ENCODE measurements at places on chromosomes 3 and 15.

DNA sequence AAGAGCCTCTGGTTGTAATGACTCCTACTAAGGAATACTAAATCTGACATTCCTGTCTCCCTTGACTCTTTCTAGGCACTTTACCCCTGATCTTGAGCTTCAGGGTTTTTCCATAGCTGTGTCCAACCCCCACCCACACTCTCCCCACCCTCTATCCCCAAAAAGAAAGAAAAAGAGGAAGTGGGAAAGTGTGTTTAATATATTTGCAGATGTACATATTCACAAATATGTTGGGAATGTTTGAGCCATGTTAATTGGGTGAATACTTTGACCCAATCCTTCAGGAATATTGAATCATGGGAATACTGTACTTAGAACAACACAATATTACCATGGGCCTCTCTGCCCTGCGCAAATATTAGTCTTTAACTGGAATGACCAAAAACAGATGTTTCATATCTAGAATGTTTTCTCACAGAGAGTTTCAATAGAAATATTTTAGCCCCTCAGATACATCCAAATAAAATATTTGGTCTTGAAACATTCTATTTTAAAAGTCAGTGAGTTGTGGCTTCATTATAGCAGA is 19.8 kb upstream of the PFN2 start:
- DNase-seq, result no peak

DNA sequence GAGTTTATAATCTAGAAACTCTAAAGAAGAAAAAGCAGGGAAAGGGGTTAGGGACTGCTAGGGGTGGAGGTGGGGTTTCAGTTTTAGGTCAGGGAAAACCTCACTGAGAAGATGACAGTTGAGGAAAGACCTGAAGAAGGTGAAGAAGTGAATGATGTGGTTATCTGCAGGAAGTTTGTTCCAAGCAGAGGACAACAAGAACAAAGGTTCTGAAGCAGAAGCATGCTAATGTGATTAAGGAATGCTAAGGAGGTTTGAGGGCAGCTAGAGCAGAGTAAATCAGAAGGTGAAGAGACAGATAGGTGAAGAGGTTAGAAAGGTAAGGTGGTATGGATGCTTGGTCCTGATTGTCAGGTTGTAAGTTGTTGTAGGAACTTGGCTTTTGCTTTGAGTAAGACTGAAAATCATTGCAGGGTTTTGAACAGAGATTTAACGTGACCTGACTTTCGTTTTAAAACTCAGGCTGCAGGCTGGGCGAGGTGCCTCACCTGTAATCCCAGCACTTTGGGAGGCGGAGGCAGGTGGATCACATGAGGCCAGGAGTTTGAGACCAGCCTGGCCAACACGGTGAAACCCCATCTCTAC is 8.6 kb downstream of the OXSR1 start:
- DNase-seq, result no peak

GRCh38 chr15:93026380-93026817 is 62.6 kb downstream of the RGMA start:
- no peak for DNase-seq

GRCh38 chr15:85825118-85825517 is 30.4 kb upstream of the KLHL25 start:
- DNase-seq, result no peak

DNA sequence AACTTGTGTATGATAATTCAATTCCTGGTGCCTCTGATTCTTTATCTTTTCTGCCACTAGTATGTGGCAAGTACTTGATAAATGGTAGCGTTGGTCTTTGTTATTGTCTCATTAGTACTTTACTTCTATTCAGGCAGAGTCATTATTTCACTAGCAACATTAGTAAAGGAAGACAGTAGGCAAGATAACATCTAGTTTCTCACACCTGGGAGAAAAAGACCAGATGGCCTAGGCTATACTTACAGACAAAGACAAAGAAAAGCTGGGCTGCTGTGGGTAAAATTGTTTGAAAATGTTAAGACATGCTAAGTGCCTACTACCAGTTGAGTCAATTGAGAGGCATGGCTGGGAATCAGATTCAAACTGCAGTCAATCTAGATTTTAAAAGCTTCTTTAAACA is 198.7 kb upstream of the CMC1 start:
- DNase-seq, result no peak

- DNase-seq, result no peak
These were observed 83.6 kb downstream of the CLSTN2 start for GRCh38 chr3:140018556-140018955.

- DNase-seq, result no peak
These were observed 4.0 kb upstream of the A4GNT start for GRCh38 chr3:138136201-138136600.

- no peak for DNase-seq
These were observed 419.5 kb upstream of the C2CD4B start for GRCh38 chr15:62584301-62585235.

GRCh38 chr3:120147072-120147871 is 53.0 kb upstream of the GSK3B start:
- DNase-seq, result peak; percentile 10

GRCh38 chr15:47412802-47413201 is 304.5 kb upstream of the SEMA6D start:
- no peak for DNase-seq

- DNase-seq, result peak; percentile 42
These were observed 34.8 kb upstream of the CD47 start for GRCh38 chr3:108125550-108126071.

- no peak for DNase-seq
These were observed 955.6 kb downstream of the ROBO1 start for GRCh38 chr3:78812166-78812565.

DNA sequence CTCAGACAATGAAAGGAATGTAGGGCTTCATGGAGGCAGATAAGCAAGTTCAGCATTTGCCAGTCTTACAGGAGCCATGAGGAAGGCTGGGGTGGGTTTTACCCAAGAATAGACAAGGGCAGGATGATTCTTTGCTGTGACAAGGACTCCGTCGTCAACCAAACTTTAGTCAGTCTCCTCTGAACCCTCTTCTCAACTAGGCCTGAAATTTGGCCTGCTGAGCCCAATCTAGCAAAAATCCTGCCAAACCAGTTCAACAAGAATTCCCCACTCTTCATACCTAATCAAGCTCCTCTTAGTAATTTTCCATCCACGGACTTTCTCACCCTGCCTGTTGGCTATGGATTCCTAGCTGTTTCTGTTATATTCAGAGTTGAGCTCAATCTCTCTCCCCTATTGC is 280.5 kb downstream of the TBL1XR1 start:
- DNase-seq, result no peak

DNA sequence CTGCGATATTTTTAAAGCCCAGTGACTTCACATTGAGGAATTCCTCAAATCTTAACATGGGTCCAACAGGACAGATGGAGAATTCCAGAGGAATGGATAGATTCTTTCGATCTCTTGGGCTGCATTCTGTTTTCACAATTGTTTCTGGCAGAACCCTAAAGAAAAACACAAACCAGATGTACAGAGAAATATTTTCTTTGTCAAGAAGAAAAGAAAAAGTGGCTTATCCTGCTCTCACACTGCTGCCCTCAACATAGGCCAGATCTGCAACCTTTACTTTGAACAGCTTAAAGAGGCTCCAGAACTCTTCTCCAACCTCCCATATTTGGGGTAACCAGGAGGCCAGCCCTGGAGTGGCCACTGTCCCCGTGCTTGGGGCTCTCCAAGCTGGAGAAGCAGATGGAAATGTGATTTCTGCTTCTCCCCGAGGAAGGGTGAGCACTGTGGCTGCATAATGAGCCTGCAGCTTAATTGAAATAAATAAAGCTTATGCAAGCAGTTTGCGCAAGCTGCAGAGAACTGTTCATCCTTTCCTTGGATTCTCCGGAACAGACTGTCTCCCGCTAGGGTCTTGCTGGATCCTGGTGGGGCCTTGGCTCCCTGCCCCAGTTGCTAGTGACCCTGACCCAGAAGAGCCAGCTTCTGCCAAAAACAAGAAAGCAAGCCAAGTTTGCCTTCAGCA is 453.2 kb upstream of the PROK2 start:
- DNase-seq, result no peak

DNA sequence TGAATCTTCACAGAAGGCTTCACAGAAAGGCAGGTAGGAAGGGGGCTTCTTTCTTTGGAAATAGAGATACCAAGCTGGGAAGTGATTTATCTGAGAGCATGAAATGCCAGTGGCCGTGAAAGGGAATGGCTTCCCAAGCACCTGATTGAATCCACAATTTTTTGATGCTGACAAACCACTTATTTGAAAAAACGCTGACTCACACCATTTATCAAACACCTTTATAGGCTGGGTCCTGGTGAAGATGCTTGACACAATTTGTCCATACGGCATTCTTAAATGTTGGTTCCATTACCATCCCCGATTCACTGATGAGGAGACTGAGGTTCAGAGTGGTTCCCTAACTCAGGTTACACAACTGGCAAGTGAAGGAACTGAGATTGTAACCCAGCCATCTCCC is 64.1 kb upstream of the POMGNT2 start:
- DNase-seq, result no peak
